Stimulated activated CD4-positive, alpha-beta T cell treated with anti-CD3 and anti-CD28 coated beads, Interleukin-15, amount 100 ng/mL, for 24 hours (primary cell): ENCODE measurements at places on chromosomes 3 and 15.

GRCh38 chr15:58521293-58521991, 89.7 kb downstream of the LIPC start:
- no peak for DNase-seq

GRCh38 chr3:112508860-112509259, 9.6 kb upstream of the BTLA start:
- no peak for DNase-seq

DNA sequence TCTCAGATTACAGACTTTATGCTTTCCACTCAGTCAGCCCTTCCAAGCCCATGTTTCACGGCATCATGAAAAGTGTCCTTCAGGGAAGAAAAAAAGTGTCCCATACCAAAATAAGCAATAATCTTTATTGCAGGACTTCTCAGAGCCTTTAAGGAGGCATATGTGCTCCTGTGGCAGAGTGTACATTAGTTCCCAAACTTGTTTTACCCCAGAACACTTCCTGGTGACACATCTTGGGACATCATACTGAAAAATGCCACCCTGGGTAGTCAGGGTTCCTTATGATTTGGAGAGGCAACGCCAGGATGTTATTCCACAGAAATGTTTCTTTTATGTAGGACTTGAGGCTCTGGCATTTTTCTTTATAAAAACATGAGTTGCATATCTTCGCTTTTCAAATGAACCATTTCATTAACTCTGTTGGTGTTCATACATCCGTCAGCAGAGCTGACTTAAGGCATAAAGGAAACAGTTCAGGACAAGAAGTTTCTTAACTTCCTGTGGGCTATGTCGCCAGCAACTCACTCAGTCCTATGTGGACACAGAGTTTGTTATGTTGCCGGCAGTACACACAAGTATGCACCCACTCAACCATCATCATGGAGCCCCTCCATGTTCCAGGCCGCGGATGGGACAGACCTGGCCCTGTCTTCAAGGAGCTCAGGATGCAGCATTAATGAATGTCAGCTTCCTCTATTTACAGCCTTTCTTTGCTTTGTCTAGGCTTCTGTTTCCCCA, 63.8 kb downstream of the CASR start:
- DNase-seq: no peak

DNA sequence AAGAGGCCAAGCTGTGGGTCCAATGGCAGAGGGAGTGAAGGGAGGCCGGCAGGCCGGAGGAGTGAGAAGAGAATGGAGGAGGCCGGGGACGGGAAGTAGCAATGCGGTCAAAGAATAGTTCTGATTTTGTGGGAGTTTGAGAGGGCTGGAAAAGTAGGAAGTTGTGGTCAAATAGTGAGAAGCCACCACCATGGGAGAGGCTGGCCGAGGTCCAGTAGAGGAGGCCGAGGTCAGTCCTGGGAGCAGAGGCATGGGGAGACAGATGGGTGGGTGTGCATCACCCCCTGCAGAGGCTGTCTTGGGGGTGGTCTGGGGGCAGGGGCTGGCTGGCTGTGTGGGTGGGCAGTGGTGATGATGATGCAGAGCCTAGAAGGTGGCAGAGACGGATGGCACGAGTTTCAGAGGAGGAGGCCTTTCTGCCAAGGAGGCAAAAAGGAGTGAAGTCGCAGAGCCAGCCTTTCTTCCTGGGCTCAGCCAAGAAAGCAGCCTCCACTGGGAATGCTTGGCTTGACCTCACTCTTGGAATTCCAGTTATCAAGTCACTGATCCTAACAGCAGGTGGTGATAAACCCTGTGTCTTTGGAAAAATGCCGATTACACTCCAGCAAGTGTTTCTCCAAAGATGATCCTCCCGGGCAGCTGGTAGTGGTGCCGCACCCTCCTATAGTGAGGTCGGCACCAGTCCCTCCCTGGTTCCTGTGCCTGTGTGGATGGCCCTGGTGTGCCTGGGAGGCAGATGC, 57.3 kb downstream of the ARNT2 start:
- no peak for DNase-seq

DNA sequence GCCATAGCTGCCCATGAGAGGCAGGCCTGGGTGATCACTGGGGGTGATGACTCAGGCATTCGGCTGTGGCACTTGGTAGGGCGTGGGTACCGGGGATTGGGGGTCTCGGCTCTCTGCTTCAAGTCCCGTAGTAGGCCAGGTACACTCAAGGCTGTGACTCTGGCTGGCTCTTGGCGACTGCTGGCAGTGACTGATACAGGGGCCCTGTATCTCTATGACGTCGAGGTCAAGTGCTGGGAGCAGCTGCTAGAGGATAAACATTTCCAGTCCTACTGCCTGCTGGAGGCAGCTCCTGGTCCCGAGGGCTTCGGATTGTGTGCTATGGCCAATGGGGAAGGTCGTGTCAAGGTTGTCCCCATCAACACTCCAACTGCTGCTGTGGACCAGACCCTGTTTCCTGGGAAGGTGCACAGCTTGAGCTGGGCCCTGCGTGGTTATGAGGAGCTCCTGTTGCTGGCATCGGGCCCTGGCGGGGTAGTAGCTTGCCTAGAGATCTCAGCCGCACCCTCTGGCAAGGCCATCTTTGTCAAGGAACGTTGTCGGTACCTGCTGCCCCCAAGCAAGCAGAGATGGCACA, 5.3 kb downstream of the WDR6 start:
- no peak for DNase-seq

GRCh38 chr3:123055352-123055751, 11.5 kb upstream of the PDIA5 start:
- no peak for DNase-seq

- DNase-seq: no peak
These were observed 33.5 kb downstream of the ALS2CL start for GRCh38 chr3:46660003-46660402.

DNA sequence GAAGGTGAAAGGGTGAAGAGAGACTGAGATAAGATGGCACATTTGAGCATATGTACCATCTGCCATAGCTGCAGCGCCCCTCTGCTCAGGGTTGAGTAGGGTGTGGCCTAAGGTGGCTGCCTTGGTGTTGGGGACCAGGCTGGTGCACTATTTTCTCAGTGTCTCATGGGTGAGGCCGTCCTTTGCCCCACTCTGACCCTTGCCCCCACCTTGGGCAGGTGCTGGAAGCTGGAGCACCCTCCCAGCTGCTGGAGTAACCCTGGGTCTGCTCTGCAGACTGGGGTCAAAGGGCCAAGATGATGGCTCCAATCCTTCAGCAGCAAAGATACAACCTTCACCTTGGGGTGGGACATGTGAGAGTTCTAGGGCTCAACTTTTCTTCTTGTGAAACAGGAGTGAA, 69.2 kb downstream of the DAPK2 start:
- no peak for DNase-seq

DNA sequence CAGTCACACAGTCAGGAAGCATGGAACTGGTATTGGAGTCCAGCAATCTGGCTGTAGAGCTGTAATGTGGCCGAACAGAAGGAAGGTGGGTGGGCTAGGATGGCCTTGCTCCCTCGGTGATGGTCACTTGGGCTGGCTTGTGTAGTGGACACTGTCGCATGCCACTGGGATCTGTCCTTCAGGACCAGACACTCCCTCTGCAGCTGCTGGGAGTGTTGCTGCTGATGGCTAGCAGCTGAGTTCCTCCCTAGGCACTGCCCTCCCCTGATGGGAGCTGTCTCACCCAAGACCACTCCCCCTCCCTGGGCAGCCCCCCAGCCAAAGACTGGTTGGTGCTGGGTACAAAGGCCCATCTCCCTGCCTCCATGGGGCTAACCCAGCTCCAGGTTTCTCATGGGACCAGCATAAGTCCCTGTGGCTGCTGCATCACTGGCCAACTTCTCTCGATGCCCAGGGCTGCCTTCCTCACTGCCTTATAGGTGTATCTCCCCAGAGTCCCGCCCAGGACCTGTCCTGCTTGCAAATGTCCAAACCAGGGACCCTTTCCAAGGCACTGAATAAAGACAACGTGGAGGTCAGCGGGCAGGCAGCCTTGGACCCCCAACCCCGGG, 48.4 kb downstream of the WNT7A start:
- DNase-seq: no peak

- no peak for DNase-seq
These were observed 701.8 kb upstream of the CFAP20DC start for GRCh38 chr3:59751606-59752005.

GRCh38 chr3:154060238-154061000, 60.8 kb upstream of the ARHGEF26 start:
- no peak for DNase-seq

DNA sequence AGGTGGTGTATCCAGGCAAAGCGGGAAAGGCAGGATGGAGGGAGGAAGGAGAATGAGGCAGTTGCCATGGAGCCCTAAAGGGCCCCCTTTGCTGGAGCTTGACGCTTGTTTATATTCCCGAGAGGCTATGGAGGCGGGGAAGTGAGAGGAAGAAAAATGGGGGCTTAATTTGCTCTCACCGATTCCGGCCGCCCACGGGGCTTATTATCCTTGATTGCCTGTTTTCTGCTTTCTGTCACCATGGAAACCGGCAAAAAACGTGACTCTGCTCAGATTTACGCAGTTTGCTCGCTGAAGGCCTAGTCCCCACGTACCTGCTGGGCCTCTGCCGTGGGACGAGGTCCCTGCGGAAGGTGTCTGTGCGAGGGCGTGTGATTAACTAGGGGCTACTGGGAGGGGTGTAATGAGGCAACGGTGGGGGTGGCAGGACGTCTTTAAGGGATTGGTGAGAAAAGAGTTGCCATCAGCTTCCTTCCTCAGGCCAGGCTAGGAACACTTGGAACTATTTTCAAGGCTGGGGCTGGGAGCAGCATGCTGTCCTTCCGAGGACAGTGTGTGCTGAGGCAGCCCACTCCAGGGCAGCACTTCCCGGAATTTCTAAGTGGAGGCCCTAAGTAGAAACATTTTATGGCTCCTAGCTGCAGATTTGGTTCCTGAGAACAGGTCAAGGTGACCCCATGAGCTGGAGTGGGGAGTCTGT, 110.8 kb upstream of the NDN start:
- DNase-seq: no peak

GRCh38 chr3:20013396-20013795, 1.3 kb upstream of the PP2D1 start:
- no peak for DNase-seq

- no peak for DNase-seq
These were observed 31.1 kb downstream of the FBXL22 start for GRCh38 chr15:63628123-63628822.

GRCh38 chr3:69406163-69406562, 20.3 kb upstream of the FRMD4B start:
- no peak for DNase-seq

GRCh38 chr15:32965897-32966296, 228.6 kb downstream of the FMN1 start:
- DNase-seq: no peak

DNA sequence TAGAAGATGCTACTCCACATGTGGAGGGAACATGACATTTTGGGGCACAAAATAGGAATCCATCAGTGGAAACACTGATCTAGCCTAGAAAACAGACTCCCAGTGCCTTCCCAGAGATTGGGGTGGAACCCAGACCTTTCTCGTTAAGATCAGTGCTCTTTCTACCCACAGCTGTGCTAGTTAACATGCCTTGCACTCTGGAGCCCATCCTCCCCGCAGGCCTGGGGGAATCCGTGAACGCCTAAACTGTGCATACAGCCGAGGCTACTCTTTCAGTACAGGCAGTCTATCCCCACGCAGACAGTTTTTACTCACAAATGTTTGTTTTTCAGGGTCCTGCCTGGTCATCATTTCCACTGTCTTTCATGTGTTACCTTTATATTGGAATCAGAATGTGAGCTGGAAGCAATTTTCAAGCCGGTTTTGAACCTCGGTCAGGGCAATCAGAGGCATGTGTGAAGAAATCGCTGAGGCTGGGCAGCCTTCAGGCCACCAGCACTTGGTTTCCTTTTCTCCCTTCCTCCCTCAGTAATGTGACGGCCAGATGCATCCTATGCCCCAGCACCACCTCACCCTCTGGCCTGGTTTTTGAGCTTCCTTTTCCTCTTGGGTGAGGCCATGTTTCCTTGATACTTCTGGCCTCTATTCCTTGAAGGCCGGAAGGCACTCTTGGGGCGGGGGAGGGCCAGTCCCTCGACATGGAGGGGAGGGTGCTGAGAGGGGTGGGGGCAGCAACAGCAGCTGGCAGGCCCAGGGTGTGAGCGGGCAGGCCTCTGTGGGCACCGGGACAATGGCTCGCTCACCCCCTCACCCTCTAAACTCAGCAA, 123.6 kb upstream of the GALNT15 start:
- no peak for DNase-seq

DNA sequence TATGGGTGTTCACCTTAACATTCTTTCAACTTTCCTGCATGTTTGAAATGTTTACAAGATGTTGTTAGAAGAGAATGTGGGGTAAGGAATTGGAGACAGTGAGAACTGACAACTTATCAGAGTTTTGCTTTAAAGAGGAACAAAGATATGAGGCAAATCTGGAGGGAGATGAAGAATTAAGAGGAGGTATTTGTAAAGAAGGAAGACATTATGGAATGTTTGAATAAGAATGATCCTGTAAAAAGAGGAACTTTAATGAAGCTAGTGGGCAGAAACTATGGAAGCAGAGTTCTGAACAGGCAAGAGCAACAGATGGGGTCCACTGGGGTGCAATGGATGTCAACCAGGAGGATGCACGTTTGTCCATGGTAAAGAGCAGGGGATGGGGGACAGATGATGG, 27.7 kb downstream of the PLD1 start:
- DNase-seq: no peak

GRCh38 chr3:114504941-114505628, 211.3 kb downstream of the TIGIT start:
- DNase-seq: peak; percentile 5

DNA sequence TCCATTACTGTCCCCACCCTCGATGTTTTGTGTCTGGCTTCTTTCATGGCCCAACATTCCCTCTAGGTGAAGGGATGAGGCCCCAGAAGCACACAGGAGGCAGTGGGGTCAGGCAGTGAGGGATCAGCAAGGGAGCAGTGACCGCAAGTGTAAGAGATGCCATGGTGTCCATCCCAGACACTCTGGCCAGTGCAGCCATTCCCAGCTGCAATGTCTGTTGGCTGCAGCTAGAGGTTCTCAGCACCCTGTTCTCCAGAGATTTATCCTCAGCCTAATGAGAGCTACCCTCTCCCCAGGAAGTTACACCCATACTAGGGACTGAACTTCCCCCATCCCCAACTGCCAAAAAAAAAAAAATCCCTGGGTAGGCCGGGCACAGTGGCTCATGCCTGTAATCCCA, 40.2 kb downstream of the TRANK1 start:
- no peak for DNase-seq

DNA sequence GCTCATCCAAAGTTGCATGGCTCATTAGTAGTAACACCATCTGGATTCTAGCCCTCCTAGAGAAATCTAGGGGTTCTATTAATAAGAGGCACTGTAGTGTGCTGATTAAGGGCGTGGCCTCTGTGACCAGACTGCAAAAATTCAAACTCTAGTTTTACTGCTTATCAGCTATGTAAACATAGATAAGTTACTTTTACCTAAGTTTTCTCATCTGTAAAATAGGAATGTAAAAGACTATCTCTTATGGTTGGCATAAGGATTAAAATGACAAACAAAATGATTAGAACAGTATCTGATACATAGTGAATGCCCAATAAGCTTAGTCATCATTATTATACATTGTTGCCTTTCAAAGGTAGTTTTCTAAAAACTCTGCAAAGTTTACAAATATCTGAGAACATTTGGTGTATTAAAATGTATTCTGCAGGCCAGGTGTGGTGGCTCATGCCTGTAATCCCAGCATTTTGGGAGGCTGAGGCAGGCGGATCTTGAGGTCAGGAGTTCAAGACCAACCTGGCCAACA, 4.5 kb downstream of the PTX3 start:
- DNase-seq: no peak
